COR-L47 (cell line): ENCODE measurements at places on chromosomes 3 and 15.

DNA sequence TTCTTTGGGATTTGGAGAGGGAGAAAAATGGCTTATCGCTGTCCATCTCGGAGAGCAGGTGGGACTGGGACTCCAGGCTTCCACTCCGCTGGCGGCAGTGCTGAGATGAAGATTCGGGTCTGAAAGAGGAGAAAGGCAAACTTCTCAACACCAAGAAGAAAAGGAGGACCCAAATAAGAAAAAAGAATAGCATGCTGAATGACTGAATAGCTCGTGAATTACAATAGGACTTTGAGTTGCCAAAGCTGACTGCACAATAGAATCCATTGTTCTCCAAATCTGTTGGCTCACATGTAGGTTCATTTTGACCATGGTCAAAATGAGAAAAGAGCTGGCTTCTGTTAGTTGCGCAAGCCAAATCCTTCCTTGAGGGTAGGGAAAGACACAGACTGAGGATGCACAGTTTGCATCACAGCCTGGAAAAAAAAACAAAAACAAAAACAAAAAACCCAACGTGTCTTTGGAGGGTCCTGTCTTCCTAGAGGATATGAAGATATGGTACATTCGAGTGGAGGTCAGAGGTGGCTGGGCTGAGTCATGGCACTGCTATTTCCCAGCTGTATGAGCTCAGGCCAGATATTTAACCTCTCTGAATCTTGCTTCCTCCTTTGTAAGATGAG is 59.3 kb upstream of the LMOD3 start:
- DNase-seq = no peak

GRCh38 chr3:133606902-133607301 is 33.4 kb downstream of the CDV3 start:
- no peak for DNase-seq

DNA sequence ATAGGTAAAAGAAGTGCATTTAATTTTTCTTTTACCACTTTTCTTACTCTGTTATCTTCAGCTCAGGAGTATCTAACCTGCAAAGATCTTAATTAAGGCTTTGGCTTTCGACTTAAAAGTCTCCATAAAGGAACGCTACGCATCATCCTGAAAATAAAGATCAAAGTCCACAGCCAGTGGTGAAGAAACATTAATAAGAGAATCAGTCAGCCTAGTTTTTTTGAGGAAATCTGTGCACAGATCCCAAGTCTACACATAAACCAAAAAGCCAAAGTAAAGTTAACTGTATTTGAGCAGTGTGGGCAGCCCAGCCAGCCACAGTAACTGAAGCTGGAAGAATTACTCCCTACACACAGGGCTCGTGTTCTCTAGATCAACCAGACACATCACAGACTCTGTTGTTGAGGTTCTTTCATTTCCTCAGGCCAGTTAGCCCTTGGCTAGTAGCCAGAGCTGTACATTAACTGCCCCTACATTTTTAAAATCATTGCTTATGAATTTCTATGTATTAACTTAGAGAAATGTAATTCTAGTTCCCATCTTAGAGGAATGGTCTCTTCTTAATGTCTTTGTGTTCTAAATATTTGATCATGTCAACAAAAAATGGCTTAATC is 6.9 kb downstream of the LRRC2 start:
- no peak for DNase-seq

DNA sequence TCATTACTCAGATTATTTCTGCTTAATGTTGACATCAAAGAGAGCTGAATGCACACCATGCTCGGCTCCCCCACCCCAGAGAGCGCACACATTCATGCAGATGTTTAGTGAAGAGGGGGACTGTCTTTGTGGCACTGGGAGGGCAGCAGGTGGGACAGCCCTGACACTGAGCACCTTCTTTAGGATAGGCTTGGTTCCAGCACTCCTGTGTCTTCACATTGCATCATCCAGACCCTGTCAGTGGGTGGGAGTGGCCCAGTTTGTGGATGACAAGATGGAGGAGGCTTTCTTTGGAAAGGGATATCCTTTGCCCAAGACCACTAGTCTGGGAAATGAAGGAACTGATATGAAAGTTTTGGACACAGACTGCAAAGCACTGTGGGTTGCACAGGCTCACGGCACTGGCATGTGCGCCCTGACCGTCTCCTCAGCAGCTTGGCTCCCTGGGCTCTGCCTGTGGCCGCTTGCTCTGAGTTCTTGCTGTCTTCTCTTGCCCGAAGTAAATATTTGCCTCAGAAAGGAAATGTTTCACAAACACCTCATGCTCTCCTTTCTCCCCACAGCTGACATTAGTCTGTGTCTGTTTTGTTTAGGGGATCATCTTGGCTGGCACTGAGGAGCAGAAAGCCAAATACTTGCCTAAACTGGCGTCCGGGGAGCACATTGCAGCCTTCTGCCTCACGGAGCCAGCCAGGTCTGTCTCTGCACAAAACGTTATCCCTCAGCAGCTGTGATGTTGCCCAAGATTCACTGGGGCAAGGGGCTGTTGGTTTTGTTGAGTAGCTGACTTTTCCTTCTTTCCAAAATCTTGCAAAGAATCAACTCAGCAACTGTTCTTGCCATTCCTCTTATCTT is 16.6 kb downstream of the ACAD9 start:
- DNase-seq = no peak

DNA sequence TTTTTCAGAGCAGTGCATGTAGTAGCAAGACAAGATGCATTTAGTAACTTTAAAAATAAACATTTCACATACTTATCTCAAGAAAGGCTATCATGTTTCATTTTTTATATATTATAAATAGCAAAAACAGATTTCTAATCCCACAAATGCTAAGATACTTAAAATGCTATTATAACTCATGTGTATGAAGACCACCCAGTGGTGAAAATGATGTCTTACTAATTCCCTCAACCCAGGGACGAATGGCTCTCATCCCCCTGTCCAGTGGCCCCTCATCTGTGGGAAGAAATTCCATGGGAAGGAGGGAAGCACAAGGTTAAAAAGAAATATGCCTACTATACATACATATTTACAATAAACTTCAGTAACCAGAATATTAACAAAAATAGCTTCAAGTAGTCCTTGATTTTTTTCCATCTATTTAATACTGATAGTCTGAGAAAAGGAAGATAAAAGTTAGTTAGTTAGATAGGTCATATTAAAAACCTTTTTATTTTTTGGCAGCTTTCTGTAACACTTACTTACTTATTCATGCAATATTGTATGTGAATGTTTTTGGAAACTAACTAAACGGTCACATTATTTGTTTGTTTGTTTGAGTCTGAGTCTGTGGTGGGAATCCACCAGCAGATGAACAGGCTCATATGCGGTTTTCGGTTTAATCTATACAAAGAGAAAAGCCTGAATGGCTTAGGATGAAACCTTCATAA is 14.8 kb downstream of the NR2E3 start:
- no peak for DNase-seq

DNA sequence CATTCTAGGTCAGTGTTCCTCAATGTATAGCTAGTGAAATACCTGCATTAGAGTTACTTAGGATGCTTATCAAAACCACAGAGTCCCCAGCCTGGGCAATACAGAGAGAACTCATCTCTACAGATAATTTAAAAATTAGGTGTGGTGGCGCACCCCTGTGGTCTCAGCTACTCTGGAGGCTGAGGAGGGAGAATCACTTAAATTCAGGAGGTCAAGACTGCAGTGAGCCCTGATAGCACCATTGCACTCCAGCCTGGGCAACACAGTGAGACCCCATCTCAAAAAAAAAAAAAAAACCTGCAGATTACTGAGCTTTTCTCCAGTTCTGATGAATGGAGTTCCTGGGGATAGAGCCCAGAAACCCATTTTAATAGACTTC is 10.1 kb upstream of the MINDY2 start:
- DNase-seq = no peak
